Midbrain (tissue), 1 donor: ENCODE measurements at places on chromosomes 4 and X.

DNA sequence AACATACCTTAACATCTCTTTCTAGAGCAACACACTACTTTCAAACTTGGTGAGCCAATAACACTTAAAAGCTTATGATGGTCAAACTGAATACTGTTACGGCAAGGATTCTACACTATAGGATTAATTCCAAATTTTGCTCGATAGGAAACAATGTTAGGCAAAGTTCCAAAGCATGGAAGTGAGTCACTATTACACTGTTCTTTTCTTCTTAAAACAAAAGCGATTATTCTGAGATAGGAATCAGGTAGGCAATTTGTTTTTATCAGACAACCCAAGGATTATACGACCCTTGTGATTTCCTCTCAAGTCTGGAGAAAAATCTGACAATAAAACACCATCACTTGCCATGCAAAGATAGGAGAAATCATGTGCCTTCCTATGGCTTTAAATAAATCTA, 81.5 kb downstream of the HUWE1 start:
- DNase-seq = no peak

- DNase-seq = no peak
Measured at GRCh38 chrX:24026432-24026831, 554 bp downstream of the KLHL15 start.

DNA sequence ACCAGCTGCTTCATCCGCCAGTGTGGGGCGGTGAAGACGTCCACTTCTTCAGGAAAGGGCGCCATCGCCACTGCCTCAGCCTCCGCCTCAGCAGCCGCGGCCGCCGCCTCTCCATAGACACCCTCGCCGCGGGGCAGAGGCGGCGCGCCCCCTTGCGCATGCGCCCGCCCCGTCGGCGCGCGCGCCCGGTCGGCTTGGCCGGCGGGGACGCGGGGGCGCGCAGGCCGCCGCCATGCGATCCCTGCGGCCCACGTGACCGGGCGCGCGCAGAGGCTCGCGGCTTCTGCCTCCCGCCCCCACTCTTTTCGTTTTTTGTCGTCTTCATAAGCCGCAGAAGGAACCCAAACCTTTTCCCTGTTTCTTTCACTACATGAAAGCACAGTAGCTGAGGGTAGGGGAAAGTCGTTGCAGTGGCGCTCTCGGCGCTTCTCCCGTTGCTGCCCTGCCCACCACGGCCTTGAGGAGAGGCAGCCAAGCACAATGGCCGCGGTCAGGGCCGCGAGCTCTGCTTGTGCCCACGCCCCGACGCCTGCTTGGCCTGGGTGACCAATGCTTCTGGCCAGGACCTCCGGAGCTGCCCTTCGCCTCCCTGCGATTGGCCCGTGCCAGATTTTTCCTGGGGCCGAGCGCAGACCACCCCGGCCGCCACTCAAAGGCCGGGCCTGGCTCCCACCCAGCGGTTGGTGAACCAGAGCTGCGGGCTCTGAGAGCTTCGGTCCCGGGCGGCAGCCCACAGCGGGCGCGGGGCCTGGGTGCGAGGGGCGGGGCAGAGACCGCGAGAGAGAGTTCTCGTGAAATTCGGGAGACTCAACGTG, at the start of gene FBXL5:
TSS of gene FBXL5 (minus strand) at position 135 of the 815 bp plus-strand sequence. CDS start at position 65, 70 bp downstream.
- DNase-seq = peak; percentile 80

DNA sequence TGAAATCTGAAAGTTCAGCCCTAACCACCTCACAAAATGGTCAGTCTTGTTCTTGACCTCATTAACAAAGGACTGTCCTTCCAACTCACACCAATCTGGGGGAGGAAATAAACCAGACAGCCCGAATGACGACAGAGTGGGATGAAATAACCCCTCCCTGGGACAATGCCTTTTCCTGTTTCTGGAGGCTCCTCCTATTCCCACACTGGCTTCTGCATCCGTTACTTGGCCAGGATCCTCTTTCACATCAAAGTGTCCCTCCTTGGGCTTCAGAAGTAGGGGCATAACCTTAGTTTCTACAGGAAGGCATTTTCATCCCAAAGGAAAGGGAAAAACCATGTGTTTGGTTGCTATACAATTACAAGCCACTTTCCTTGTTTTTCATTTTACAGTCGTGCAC, 59.8 kb upstream of the RPL34 start:
- DNase-seq = no peak

DNA sequence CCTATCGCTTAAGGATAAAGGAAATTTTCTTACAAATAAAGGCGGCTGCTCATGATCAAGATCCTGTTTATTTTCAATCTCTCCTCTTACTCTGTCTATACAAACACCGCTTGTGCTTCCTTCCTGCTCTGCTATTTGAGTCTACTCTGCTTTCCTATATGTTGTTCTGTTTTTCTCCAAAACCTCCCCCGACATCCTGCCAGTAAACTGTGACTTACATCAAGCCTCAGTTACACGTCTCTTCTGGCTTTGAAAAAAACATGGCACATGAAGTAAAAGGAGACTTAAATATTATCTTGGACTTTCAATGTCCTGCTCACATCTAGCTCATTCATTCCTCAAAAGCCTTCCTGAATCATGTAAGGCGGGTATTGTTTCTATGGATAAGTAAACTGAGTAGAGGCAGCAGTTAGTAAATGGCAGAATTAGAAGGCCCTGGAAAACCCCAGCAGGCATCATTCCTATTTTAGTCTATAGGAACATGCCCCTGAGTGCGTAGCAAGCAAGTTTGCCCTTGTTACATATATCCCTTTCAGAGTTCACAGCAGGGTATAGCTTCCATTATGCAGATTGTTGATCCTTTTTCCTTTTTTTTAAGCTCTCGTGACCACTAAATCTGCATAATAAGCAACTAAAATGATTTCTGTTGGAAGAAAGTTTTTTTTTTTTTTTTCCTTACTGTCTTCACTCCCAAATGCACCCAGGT, 280.1 kb downstream of the RAPGEF2 start:
- no peak for DNase-seq

DNA sequence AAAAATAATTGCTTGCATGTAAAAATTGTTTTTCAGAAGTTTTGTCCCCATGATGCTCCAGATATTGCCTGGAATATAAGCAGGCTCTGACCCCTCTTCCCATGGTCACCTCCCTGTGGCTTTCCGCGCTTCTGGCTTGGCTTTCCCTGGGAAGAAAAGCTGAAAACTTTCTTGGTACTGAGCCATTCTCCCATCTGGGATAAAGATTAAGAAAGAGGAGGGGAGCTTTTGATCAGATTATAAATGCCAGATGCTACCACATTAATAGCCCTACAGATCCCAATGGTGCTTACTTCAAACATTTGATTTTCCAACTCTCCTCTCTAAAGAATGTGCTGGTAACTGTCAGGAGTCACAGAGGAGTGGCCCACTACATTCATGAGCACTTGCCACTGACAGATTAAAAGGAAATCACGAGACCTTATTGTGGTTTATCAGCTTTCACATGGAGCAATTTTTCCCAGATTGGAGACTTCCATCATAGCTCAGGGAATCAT, 54.4 kb upstream of the GAB1 start:
- no peak for DNase-seq

DNA sequence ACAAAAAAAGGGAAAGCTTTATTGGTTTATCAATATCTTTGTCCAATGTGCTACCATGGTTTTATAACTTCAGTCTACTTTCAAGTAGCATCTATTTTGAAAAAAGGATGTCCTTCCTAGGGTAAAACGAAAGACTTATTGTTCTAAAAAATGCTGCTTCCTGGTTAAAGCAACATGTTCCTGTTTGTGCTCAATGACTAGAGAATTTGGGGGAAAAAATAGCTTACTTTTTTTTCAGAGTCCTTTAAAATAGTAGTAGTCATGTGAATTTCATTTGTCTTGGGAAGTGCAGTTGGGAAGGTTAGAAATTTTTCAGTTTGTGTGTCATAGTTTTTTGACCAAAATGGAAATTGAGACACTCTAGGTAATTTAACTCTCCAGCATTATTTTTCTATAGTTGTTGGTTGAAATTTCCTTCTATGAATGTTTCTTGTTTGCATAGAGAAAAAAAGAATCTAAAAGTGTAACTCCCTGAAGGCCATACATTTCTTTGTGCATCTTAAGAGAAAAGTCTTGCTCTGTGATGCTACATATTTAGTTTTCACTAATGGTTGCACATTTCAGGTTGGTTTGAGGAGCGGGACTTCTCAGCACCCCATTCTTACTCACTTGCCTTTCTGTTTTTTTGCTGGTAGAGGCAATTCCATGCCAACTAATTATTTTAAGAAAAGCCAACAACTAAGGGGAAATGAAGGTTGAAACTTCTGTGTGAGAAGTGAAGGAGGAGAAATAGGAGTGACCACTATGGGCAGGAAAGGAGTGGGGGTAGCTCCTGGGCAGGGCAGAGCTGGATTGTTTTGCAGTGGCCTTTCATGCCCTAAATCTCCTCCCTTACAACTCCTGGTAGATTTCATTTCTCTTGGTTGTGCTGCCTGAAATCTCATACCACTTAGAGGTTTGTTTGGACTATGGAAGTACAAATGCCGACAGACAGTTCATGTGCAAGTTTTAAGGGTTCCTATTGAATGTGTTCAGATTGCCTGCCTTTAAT, 76.4 kb downstream of the RAPGEF2 start:
- DNase-seq = no peak

- DNase-seq = no peak
Measured at GRCh38 chrX:110614596-110614995, 181.0 kb downstream of the CHRDL1 start.

DNA sequence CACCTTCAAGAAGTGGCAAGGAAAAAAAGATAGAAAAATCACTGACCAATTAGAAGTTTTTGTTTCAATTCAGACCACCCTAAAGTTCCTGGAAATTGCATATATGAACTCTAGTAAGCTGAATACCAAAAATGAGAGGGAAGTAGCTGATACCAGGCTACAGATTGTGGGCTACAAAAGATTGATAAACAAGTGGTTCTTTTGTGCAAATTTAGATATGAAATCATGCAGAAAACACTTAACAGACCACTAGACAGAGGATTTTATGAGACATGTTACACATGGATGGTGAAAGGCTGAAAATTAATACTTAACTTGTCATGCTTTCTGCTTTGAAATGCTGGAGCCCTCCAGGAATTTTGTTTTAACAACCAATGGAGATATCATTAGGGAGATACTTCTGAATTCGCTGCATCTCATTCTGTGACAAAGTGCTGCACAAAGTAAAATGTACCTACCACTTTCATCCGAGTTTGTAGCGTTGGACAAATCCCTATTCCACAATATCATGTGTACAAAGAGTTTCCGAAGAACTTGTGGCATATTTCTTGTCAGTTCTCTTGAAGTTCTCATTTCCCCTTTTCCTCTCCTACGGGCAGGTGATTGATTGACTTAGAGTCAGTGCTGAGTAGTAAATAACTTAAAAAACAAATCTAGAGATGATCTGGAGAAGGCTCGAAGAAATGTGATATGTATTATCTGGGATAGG, 235.0 kb downstream of the PALLD start:
- DNase-seq = no peak
